Upper lobe of right lung (tissue), 1 donor: ENCODE measurements at places on chromosomes 7 and 10.

GRCh38 chr10:29948881-29949355, 110.5 kb downstream of the JCAD start:
- no peak for DNase-seq

DNA sequence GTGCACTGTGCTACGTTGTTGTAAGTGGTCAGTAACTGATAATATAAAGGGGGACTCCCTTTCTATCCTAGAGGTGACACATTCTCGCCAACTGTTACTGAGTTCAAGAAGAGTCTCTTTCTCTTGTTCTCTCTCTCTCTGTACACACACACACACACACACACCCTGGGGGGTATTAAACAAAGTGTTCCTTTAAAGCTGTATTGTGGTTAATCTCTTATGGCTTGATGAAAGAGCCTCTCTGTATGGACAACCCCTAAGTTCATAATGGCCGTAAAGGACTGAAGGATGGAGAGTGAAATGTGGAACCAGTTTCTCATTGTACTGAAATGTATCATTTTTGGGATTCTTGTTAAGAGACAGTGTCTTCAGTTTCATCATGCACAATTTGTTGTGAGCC, 145.2 kb upstream of the BMPER start:
- no peak for DNase-seq

DNA sequence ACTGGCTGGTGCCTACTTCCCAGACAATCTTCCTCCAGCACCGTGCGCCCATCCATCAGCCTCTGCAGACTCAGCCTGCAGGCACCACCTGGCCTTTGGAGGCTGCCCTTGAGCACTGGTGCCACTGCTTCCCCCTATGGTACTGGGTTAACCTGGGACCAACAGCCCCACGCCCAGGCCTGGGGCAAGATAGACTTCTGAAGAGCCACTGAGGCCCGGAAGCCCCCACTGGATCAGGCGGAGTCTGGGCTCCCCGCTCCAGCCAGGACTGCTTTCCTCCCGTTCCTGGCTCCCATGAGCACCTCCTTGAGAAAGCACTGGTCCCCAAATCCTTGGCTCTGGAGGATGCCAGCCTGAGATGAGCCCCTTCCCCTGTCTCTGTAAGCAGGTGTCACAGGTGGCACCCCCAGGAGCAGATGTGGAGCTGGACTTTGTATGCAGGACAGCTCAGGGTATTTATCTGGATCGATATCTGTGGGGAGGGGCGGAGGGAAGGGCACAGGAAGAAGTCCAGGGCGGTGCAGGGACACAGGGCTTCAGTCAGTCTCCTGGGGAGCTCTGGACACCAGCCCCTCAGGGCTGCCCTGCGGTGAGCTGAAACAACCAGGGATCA, 206.5 kb upstream of the PPP2R2D start:
- DNase-seq, result peak; percentile 39

- DNase-seq, result no peak
Observed at GRCh38 chr7:19352305-19352695, 207.1 kb upstream of the FERD3L start.

GRCh38 chr7:69776611-69777010, 178.3 kb downstream of the AUTS2 start:
- no peak for DNase-seq

- no peak for DNase-seq
Observed at GRCh38 chr10:6386346-6386745, 183.6 kb downstream of the PFKFB3 start.

DNA sequence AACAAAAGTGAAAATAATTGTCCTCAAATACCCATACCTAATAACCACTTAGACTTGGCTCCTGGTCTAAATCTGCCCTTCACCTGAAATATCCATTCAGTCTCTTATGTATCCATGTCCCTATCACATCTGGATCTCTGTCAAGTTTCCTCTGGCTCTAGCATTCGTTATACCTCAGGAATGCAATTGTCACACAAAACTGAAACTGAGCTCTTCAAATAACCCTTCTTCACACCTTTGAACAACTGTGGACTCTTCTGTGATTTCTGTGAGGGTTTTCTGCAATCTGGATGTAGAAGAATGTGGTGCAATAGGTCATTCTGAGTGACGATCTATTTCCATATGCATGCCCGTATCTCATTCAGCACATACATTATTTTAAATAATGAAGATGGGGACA, 53.5 kb upstream of the FGL2 start:
- no peak for DNase-seq

- no peak for DNase-seq
Observed at GRCh38 chr7:39554583-39555165, 11.5 kb upstream of the YAE1 start.
